ENCODE measurements at places on chromosomes 13 and 19. TPM values are rescaled to one million over a fixed set of nuclear protein-coding genes. Genes with fewer than 3 reads are reported as not detected.

Gene ZNF726
- 7.3 TPM for total RNA-seq

Gene IZUMO4
- total RNA-seq: 3.4 TPM

Gene ZNF229
- 0.76 TPM for total RNA-seq

Gene PCDH9
- total RNA-seq: 0.38 TPM

Gene LILRB3
- total RNA-seq: not detected

Gene ZNF729
- not detected for total RNA-seq

Measured in activated T-cell treated with anti-CD3 and anti-CD28 coated beads, Interleukin-2, amount 50 U/mL, for 4 hours (primary cell).